ENCODE measurements at places on chromosomes 2 and 18.

DNA sequence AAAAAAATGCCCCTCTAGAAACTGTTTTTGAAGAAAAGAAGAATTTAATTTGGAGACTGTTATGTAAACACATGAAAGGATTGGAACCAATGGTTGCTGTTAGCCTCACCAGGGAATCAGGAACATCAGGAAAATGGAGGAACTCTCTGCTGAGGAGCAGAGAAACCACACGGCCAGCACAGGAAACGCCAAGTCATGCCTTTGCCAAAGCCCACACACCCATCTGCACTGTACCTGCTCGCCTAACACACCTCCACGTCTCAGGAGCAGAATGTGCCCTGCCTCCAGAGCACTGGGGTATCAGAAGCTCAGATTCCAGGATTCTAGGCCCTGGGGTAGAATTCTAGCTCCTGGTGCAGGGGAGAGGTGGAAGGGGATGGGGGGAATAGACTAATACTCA, 9.8 kb upstream of the SCYGR1 start:
- DNase-seq = no peak

- no peak for DNase-seq
Observed at GRCh38 chr2:12469141-12469561, 247.6 kb upstream of the TRIB2 start.

GRCh38 chr2:68715353-68716041, 19.1 kb upstream of the ARHGAP25 start:
- no peak for DNase-seq

- peak; percentile 7 for DNase-seq
Observed at GRCh38 chr2:8803658-8804379, 33.6 kb downstream of the KIDINS220 start.

DNA sequence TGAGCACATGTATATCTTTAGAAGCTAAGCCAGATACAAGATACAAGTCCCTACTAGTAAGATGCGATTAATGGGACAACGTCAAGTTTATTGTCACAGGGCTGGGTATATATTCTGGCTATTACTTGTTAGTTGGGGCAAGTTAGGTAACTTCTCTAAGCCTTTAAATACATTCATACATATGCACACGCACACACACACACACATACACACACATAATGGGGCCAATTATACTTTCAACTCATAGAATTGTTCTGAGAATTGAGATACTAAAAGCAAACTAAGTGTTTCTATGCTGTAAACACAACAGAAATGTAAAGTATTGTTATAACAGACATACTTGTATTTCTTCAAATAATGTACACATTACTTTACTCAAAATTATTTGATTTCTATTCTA, 116.1 kb downstream of the BCL2 start:
- DNase-seq = no peak

- no peak for DNase-seq
Observed at GRCh38 chr2:55779459-55780421, 86.1 kb upstream of the PNPT1 start.

GRCh38 chr2:77102927-77103326, 419.2 kb downstream of the LRRTM4 start:
- DNase-seq = no peak

DNA sequence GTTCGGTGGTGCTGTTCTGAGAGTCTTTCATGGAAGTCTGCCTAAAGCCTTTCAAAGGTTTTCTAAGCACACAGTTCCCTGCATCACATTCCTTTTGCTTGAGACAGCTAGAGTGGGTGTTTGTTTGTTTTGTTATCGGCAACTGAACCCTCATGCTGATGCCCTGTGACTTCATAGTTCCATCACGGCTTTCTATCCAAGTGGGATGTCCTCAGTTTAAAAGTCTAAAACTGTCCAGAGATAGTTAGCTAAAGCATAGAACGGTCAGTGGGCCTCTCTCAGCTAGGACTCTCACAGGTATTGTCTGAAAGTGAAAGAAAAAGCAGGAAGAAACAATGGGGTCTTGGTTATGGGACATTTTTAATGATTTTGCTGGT, 337.3 kb downstream of the OSR1 start:
- no peak for DNase-seq

GRCh38 chr2:56244911-56245530, 61.2 kb downstream of the CCDC85A start:
- no peak for DNase-seq

- no peak for DNase-seq
Observed at GRCh38 chr2:47519147-47519537, 116.2 kb downstream of the MSH2 start.

GRCh38 chr2:64153811-64154210, 9.6 kb upstream of the PELI1 start:
- DNase-seq = no peak

GRCh38 chr2:177193240-177193639, 19.4 kb upstream of the HNRNPA3 start:
- no peak for DNase-seq

GRCh38 chr2:185201063-185201462, 537.5 kb upstream of the FSIP2 start:
- DNase-seq = no peak

GRCh38 chr2:218186355-218186766, 19.6 kb upstream of the CXCR1 start:
- DNase-seq = peak; percentile 33

DNA sequence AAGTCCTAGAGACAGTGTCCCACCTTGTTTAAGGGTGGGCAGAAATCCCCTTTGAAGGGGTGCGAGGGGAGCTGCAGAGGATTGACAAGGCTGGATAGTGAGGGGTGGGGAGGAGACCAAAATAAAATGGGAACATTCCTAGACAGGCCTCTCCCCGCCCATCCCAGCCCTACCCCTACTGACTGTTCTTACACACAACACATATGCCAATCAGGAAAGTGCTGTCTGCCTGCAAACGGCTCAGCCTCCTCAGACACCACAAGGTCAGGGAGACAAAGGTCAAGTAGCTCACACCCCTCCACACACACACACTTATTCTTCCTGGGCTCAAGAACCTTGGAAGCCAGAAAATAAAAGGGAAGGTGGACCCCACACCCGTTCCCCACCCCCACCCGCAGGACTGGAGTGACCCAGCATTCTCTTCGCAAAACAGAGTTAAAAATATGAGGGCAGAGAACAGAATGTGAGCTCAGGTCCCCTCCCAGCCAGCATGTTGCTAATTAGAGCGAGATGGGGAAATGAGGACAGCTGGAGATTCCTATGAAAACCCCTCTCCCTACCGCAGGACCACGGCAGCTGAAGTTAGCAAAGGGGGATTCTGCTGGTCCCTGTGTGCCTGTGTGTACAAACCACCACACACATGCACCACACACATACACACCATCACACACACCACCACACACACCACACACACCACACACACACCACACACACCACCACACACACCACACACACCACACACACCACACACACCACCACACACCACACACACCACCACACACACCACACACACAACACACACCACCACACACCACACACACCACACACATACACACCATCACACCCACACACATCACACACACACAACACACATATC, 197.8 kb downstream of the TNS1 start:
- DNase-seq = no peak

GRCh38 chr2:230162981-230163380, 56.8 kb downstream of the SP110 start:
- DNase-seq = no peak

DNA sequence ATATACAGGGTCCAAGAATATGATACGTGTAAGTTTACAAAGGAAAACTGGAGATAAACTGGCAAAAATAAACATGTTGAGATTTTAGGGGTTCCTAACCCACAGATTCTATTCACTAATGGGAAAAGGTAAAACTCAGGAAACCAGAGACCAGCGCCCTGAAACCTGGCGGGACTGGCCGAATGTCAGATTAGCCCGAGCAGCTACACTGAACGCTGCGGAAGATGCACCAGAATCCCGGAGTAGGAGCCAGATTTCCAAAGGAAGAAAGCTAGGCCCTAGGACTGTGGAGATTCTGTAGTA, 679 bp upstream of the WDR75 start:
- no peak for DNase-seq

GRCh38 chr18:36735130-36735529, 93.7 kb downstream of the TPGS2 start:
- DNase-seq = no peak

DNA sequence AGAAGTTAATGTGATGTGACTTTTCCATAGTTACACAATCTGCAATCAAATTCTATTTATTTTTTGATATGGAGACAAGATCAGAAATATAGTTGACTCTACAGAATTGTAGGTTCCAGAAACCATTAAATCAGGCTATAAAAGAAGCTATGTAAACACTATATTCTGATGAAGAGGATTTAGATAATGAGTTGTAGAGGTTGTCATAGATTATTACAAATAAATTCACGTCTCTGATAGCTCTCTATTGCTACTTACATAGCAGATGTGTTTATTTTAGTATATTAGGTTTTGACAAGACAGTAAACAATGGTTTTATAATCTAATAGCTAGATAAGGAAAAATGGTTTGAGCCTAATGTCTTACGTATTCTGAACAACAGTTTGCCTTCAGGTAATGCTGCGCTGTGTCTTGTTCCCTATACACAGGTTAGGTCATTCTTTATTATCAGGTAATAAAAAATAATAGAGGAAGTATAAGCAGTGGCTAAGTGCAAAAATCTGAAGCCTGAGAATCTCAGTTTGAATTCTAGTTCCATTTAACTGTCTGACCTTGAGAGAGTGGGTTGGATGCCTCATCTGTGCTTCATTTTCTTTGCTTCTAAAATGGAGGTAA, 93.4 kb downstream of the PPP1R1C start:
- DNase-seq = no peak

DNA sequence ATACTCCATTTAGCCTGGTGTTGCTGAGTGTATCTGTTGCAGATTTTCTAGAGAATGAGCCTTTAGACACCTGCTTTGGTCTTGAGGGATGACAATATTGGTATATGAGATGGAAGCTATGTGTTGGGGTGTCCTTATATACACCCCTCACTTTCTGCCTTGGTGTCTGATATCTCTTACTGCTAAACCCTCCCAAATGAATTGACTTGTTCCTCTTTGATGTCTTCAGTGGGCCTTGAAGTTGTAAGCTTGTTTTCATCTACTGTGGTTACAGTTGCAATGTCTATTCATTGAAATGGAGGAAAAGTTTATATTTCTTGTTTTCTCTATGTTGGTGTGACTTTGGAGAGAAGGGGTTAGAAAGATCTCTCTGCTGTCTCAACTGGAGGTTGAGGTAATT, 18.9 kb downstream of the RAB10 start:
- DNase-seq = no peak

GRCh38 chr2:45684756-45685155, 33.3 kb downstream of the PRKCE start:
- DNase-seq = no peak

GRCh38 chr2:205758051-205758450, 75.8 kb downstream of the NRP2 start:
- no peak for DNase-seq

DNA sequence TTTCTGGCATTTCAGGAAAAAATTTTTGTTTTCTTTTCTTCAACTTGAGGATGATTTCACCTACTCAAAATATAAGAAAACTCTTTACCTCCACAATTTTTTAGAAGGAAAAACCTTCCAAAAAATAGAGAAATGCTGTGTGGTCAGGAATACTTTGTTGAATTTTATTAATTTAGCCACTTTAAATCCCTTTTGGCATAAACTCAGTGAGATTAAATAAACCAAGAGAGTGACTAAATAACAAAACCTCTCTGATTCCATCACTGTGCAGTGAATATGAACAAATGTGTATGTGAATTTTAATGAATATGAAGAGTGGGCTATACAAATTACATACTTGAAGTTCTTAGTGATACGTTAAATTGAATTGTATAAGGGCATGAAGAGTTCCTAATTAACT, 25.8 kb upstream of the CYTIP start:
- DNase-seq = no peak

GRCh38 chr2:26086155-26086637, 52.3 kb downstream of the RAB10 start:
- no peak for DNase-seq

DNA sequence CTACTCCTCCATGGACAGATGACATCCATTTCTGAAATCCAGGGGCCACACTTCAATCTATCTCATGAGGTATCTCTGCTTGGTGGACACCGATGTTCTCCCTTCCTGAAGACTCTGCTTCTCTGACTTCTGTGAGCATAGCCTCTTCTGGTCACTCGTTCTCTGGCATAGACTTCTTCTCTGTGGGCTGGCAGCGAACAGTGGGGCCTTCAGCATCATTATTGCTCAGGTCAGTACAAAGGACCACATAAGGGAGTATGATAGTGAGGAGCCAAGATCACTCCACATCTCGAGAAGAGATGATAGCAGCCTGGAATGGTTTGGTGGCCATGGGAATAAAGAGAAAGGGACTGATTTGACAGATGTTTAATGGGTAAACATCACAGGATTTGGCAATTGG, 8.0 kb upstream of the KCMF1 start:
- no peak for DNase-seq

DNA sequence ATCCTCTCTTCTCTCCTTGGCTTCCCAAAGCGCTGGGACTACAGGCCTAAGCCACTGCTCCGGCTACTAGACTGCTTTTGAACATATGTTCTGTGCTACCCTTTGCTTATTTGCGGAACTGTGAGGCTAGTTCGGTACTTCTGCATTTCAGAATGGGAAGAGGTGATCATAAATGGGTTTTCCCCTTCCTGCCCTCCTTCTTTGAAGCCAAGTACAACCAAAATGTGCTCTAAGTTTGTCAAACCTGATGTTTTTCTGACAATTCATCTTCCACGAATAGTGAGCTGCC, 1.7 kb upstream of the ESCO1 start:
- DNase-seq = no peak

DNA sequence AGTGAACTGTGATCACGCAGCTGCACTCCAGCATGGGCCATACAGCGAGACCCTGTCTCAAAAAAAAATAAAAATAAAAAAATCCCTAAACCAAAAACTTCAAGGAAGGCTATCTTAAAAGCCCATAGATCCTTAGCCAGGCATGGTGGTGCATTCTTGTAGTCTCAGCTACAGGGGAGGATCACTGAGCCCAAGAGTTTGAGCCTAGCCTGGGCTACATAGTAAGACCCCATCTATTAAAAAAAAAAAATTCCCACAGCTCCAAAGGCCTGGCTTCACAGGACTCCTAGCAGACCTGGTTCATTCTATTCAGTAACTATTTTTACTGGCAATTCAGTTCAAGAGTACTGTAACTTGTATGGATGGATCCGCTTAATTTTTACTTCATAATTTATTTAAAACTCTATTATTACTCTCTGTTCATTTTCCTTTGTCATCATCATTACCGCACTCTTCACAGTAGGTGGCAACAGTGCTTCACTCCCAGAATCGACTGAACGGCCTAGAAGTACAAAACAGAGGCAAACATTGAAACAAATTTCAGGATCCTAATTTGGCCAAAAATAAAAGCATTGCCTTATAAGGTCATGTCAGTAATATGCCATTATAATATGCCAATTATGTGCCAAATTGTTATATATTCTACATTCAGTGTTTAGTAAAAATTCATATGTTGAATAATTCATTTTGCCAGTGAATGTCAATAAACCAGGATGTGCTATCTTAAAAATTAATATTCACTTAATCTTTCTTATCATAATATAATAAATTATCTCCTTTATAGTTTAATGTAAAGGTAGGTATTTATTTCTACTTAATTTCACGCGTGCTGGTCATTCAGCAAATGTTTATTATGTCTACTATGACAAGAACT, 14.3 kb upstream of the STAM2 start:
- DNase-seq = no peak

GRCh38 chr2:48251437-48252148, 278.4 kb upstream of the STON1 start:
- no peak for DNase-seq
